ENCODE measurements at places on chromosomes 2 and 18.

- DNase-seq = no peak
Measured at GRCh38 chr2:222294996-222295367, 3.8 kb downstream of the PAX3 start.

DNA sequence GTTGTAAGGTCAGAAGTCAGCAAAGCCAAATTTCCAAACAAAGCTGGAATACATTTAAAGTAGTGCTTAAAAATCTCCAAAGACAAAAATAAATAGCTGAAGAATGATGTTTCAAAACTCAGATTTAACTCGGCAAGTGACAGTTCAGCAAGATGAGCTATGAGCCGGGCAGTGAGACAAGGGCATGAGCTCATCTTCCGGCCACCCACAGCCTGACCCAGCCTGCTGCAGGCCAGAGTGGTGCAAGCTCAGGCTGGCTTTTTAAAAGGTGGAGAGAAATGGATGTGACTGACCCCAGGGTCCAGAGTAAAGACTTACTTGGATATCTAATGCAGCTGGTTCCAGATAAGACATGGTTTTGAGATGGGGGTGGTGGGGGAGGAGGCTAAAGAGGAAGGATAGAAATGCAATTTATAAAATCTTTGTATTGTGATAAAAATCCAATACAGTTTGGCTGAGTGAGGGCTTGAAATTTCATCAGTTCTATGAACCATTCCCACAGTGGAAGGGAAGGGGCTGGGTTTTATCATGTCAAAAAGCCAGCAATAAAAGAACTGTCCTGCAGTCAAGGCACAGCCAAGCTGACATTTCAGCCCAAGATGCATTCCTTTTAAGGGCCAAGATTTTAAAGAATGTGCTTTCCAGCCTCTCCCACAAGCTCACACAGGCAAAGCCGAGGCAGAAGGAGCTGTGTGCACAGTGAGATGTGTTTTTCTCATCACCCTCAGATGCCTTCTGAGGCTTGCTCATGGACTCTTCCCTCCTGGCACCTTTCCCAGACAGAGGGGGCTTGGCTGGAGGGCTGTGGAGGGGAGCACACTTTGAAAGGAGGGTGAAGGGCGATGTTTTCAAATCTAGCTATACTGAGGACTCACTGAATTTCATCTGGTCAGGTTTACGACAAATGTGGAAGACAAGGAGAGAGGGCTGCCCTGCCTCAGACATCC, 97.9 kb upstream of the KLHL29 start:
- DNase-seq = peak; percentile 26

DNA sequence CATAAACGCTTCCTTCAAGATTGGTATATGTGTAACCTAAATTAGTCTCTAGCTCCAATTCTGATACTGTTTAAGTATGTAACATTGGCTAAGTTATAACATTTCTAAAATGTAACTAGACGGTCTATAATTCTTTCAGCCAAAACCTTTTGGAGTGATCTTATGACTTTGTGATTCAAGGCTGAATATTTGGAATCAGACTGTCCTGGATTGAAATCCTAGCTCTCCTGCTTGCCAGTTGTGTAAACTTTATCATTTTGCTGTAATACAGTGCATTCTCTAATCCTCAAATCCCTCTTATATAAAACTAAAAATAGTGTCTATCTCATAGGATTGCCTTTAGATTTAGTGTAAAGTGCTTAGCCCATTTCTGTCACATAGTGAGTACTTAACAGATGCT, 337.2 kb upstream of the KCNJ3 start:
- DNase-seq = no peak

GRCh38 chr2:20553580-20553979, 97.3 kb downstream of the HS1BP3 start:
- no peak for DNase-seq

DNA sequence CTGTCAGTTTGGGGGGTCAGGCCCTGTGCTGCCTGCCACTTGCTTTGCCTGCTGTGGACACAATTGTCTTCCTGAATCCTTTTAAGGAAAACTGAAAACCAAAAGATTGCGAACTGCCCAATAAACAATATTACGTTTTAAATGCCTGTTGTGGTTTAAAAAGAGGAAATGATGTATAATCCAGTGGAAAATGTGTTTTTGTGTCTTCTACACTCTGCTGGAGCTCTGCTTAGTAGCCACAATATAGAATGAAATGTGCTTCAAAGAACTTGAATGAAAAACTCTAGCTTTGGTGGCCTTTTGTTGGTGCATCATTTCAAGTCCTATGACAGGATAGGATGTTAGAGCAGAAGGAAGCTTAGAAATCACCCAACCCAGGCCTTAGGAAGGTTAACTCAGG, 23.2 kb upstream of the CABYR start:
- no peak for DNase-seq

All from RPMI7951 (cell line).